Skeletal muscle cell (primary cell): ENCODE measurements at places on chromosomes 11 and 22.
A peak's percentile ranks its signal among the peaks of the same experiment; 100 is the strongest.

DNA sequence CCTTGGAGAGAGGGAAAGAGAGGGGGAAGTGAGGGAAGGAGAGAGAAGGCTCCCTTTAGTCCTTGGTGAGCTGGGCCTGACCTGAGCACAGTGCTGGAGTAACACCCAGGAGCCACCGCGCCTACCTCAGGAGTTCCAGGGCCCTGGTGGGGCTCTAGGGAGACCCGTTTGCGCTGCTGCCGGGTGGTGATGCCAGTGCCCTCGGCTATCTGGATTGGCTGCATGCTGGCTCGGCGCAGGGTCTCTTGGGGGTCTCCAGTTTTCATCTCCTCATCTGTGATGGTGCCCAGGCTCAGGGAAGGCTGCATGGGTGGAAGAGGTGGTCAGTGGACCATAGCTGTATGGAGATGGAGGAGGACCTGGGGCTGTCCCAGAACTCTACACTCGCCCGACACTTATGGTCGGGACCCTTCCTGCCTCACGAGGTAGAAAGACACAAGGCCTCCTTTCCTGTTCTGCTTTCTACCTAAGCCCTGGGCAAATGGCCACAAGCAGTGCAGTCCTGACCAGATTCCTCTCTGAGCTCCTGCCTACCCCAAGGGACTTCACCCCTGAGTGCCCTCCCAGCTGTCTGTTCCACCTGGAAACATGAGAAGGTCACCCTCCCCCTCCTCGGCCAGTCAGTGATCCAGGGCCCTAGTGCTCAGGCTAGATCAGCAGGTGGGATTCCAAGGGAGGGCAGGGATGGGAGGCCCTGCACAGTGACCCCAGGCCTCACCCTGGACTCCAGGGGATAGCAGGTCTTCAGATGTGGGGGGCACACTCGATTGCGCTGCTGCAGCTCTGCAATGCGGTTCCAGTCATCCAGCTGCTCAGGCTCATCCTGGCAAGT is 6.0 kb downstream of the IL18BP start:
- no peak for DNase-seq

DNA sequence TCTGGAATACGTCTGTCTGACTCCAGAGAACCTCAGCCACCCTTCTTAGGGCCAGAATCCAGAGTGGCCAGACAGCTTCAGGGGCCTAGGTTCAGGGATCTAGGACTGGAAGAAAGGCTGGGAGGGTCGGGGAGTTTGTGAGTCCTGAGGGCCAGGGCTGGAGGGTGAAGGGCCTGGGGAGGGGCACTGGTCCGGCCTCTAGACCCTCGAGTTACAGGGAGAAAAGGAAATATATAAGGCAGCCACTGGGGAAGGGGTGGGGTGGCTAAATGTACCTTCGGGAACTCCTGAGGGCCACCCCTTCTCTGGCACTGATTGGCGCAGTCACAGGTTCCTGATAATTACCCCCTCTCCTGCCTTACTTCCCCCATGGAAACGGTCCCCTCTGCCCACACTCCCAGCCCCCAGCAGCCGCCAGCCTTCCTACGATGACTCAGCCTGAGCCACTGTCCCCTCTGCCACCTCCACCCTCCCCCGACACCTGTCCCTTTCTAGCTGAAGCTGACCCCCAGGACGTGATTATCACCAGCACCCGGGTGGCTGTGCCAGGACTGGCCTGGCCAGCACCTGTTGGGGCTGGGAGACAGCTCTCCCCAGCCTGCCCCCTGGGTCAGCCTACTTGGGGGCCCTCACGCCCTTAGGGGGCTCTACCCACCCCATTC is 26.4 kb downstream of the MB start:
- DNase-seq = no peak

DNA sequence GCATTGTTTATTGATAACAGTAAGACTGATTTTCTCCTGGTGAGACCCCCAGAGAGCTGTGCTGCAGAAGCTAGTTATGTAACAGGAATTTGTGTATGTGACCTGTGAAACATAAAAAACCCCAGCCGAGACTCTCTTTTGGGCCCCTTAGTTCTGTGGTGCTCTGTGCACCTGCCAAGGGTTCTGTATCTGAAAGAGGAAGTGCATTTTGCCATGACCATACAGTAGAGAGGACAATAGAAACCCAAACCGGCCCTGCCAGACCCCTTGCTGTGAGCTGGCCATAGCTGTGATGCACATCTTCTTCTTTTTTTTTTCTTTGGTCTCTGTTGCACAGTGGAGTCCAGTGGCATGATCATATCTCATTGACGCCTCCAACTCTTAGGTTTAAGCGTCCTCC is 31.4 kb upstream of the APOL5 start:
- no peak for DNase-seq

DNA sequence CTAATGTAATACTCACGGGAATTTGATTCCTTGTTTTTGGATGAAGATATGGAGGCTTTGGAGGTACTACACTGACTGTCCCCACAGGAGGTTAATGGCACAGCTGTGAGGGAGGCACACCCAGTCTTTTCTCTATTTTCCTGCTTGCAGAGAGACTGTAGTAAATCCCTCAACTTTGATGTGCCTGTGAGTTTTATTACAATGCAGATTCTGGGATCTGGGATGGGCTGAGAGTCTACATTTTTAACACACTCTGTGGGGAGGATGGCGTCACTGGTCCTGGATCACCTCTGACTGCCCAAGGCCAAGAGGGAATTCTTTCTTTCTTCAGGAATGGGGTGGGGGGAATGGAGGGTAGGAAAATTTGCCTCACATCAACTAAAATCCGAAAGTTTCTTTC is 80.2 kb upstream of the NTM start:
- DNase-seq = no peak

DNA sequence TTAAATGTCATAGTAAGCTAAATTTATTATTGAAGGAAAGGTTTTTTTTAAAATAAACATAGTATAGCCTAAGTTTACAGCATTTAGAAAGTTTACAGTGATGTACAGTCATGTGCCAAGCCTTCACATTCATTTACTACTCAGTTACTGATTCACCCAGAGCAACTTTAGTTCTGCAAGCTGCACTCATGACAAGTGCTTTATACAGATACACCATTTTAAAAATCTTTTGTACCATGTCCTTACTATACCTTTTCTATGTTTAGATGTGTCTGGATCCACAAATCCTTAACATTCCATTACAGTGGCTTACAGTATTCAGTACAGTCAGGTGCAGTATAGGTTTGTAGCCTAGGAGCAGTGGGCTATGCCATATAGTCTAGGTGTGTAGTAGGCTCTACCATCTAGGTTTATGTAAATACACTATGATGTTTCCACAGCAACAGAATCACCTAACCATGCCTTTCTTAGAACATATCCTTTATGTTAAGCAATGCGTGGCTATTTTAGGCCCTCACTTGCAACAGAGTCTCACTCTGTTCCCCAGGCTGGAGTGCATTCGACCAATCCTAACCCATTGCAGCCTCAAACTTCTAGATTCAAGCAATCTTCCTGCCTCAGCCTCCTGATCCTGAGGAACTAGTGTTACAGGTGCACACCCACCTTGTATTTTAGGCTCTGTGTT is 79.5 kb upstream of the SLC25A18 start:
- no peak for DNase-seq

DNA sequence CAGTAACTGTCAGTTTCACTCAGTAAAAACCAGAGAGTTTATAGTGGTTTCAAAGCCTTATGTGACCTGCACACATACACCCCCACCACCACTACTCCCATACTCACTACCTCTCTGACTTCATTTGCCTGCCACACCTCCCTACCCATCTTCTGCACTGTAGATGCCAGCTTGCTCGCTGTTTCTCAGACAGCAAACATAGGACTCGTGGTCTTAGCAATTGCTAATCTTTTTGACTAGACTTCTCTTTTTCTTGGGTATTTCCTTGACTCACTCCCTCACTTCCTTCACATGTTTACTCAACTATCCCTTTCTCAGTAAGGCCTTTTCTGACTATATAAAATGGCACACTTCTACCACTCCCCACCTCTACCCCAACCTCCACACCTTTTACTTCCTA is 27.8 kb downstream of the CEP295 start:
- no peak for DNase-seq

- DNase-seq = no peak
Measured at GRCh38 chr11:68538025-68538424, 77.5 kb downstream of the PPP6R3 start.

GRCh38 chr22:46508491-46508999 is 28.9 kb downstream of the CELSR1 start:
- DNase-seq = no peak

DNA sequence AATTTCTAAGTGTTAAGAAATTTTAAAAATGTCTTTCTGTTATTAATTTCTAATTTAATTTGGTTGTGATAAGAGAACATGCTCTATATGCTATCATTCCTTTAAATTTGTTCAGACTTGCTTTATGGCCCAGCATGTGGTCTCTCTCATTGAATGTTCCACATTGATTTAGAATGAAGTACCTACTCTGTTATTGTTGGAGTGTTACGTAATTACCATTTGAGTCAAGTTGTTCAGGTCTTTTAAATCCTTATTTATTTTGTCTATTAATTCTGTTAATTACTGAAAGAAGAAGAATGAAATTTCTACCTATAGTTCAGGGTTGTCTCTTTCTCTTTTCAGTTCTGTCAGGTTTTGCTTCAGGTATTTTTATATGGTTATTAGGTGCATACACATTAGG is 57.0 kb downstream of the PRMT3 start:
- DNase-seq = no peak

GRCh38 chr22:43174941-43175531 is 11.9 kb downstream of the TTLL12 start:
- no peak for DNase-seq

- no peak for DNase-seq
Measured at GRCh38 chr22:36590441-36591056, 61.6 kb upstream of the EIF3D start.

GRCh38 chr11:116262370-116262769 is 510.4 kb downstream of the BUD13 start:
- no peak for DNase-seq

GRCh38 chr11:37755521-37755920 is 1157.5 kb upstream of the RAG2 start:
- peak; percentile 11 for DNase-seq

GRCh38 chr22:35274154-35274871 is 17.0 kb downstream of the HMGXB4 start:
- DNase-seq = no peak

- no peak for DNase-seq
Measured at GRCh38 chr11:3867209-3868091, 12.0 kb downstream of the STIM1 start.

GRCh38 chr11:7538031-7538430 is 24.2 kb downstream of the PPFIBP2 start:
- DNase-seq = no peak

DNA sequence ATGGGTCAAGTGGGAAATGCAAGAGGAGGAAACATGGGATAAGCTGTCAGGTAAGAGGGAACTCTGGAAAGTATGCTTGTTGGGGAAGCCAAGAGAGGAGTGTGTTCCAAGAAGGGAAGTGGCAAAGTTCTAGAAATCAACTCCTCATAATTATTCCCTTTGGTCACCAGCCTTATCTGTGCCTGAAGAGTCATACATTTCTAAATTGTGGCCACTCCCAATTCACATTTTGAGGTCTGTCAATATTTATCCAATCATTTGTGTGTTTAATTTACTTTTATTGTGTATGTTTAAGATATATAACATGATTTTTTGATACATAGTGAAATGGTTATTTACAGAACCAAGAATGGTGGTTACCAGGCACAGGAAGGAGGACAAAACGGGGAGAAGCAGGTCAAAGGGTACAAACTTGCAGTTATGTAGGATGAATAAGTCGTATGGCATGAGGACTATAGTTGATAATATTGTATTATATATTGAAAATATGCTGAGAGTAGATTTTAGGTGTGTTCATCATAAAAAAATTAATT is 131.7 kb downstream of the GRIA4 start:
- no peak for DNase-seq

DNA sequence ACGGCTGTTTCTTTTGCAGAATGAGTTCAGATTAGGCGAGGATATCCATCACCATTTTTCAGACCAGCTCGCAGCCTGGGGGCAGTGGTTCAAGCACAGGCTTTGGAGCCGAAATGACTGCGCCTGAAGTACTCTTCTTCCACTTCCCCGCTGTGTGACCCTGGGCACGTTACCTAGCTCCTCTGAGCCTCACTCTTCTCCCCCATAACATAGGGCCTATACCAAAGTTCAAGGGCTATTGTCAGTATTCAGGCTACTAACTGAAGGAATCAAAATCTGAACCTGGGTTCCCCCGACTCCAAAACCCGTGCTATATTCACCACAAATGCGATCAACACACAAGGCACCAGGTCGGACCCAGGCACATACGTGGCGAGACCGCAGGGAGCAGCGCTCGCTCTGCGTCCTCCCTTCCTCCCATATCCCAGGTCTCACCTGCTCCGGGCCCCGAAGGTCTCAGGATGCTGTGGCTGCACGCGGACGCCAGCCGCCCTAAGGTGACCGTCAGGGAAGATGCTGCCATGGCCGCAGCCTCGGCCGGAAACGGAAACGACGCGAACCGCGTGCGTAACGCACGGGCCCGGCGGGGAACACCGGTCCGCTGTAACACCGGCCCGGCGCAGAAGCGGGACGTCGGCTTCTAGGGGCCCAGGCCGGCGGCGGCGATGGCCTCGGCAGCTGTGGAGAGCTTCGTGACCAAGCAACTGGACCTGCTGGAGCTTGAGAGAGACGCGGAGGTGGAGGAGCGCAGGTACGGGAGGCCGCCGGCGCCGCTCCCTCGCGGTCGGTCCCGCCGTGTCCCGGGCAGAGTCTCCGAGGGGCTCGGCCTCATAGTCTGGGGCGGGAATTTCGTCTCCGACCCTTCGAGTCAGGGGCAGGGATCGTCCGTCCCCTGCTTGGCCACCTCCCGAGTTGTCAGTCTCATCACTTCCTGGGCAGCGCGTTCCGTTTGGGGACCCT is at the start of the genes IGHMBP2 and MRPL21:
IGHMBP2 (plus strand) TSS at position 604 of the 960 bp plus-strand sequence; CDS start at position 666, 62 bp downstream.
MRPL21 (minus strand) TSS at position 545 of the 960 bp plus-strand sequence; CDS start at position 523, 22 bp downstream.
- DNase-seq = peak; percentile 43

GRCh38 chr11:66360406-66361073 is 11.0 kb downstream of the SLC29A2 start:
- no peak for DNase-seq

DNA sequence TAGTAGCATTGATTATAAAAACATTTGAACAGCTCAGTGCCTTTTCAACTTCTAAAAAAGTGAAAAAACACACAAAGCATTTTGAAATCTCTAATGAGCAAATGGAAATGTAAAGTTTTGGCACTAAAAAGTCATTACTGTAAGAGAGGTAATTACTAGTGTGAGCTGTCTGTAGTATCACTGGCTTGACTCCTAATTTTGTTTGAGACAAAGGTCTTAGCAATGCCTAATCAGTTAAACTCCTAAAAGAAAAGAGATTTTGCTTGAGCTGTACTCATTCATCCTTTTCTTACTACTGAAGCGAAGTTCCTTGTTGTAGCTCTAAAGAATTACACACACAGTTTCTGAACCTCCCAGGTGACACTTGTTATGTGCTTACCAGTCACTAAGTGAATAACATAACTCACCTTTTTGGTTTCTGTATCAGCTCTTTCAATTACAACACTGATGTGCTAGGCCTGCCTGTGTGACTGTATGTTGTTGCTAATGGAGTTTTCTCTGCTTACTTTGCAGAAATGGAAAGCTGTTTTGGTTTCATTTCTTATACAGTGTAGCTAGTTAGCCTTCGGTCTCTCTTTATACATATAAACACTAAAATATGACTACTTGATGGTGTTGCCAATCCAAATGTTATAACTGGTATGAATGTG is 924.4 kb upstream of the TENM4 start:
- no peak for DNase-seq
